ENCODE measurements at places on chromosomes 7 and 10. TPM values are rescaled to one million over a fixed set of nuclear protein-coding genes. Genes with fewer than 3 reads are reported as not detected.

DNA sequence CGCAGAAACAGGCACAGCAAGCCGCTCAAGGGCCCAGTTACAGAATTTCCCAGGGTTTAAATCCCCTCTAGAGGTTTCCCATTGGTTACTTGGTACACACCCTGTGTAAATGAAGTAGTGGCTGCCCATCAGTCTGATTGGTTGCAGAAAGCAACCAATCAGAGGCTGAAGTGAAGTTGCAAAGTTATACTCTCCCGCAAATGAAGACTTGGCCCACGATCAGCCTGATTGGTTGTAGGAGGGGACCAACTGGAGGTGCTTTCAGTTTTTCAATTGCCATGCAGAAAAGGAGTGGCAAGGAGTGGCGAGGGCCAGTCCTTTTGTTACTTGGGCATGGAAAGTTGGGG lies 909.2 kb upstream of the AUTS2 start:
- DNase-seq: no peak

- DNase-seq: no peak
These were observed 58.6 kb downstream of the TACC2 start for GRCh38 chr10:122047560-122047959.

DNA sequence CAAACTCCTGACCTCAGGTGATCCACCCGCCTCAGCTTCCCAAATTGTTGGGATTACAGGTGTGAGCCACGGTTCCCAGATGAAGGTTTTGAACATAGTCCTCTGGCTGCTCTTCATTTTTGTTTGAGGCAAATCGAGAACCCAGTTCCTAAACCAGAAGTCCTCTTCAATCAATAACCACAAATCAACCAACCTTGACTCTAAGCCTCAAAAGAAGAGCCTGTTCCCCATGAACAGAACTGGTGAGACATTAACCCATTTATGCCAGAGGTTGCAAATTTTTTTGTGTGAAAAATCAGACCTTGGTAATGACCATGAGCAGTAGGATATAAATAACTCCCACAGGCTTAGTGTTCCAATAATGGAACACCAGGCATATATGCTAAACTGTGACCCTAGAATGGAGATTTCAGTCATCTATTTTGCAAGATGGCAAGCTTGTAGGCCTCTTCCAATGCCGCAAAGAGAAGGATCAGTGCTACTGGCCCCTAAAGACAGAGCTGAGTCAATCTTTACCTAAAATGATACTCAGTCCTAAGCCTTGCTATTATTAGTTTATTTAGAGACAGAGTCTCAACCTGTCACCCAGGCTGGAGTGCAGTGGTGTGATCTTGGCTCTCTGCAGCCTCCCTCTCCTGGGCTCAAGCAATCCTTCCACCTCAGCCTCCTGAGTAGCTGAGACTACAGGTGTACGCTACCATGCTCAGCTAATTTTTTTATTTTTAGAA lies 15.9 kb downstream of the KPNA7 start:
- no peak for DNase-seq

GRCh38 chr10:75208181-75208580 lies 2.4 kb upstream of the VDAC2 start:
- no peak for DNase-seq

GRCh38 chr10:10259013-10259412 lies 758.7 kb upstream of the CELF2 start:
- no peak for DNase-seq

GRCh38 chr10:69769395-69769992 lies 32.2 kb upstream of the COL13A1 start:
- DNase-seq: peak; percentile 14

- DNase-seq: peak; percentile 65
These were observed 609 bp downstream of the DOCK4 start for GRCh38 chr7:112205343-112206237.

GRCh38 chr7:151374139-151374538 lies 32.5 kb downstream of the NUB1 start:
- DNase-seq: no peak

GRCh38 chr10:116752969-116753665 lies 10.8 kb upstream of the HSPA12A start:
- no peak for DNase-seq

DNA sequence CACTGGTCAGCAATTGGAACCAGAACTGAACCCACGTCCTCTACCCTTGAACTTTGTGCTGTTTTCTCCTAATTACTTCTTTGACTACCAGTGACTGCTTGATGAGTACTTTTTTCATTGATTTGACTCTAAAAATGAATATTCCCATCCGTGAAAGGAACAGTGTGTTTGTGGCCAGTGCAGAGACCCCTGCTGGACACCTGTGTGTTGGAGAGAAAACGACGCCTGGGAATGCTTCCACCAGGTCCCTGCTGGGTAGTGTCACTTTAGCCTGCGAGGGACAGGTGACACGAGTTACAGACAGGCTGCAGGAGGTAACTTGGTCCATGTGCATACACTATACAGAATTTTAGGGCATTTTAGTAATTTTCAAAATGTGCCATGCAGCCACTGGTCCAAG lies 6.8 kb upstream of the GJD4 start:
- no peak for DNase-seq

DNA sequence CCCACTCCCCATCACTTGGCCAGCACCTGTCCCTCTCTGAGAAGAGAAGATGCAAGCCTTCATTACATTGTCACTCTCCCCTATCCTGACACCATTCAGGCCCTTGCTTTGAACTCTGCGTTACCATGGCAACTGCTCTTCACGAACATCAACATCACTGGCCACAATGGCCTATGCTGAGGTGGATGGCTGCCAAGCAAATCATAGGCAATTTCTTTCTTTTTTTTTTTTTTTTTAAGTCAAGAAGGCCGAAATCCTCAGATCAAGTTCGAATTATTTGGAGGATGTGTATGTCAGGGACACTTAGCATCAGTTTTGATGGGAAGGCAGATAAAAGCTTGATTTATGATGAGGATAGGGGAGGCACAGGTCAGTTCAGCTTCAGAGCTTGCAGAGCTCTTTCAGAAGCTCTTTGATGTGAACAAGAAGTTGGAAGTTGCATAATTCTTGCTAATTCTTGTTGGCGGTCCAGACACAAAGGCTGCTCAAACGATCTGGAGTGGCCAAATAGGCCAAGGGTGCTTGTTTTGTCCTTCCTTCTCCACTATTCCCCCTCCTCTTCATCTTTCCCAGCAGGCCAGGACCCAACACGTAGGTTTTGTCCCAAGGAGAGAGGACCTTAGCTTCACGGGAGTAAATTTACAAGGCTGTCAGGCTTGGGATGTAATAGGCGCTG lies 179.9 kb upstream of the NPVF start:
- no peak for DNase-seq

DNA sequence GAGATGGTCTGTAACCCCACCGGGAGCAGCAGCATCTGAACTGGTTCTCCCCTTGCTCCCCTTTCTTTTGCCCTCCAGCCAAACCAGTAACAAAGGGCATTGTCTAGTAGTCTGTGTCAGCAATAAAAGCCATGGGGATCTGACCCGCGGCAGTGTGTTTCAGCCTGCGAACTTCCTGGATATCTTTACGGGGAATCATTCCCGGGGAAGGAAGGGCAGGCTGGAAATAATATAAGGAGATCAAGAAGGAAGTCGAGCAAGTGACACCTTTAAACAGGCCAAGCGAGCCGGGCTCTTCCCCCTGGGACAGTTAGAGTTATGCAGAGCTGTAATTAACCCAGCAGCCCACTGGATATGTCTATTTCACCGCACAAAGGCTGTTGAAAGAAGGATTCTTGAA lies 661.2 kb upstream of the GALNT17 start:
- DNase-seq: peak; percentile 32

- no peak for DNase-seq
These were observed 15.2 kb upstream of the TPST1 start for GRCh38 chr7:66189695-66190503.

- no peak for DNase-seq
These were observed 1.3 kb upstream of the TRIM24 start for GRCh38 chr7:138458576-138459412.

GRCh38 chr10:72930276-72930675 lies 24.3 kb downstream of the PLA2G12B start:
- no peak for DNase-seq

DNA sequence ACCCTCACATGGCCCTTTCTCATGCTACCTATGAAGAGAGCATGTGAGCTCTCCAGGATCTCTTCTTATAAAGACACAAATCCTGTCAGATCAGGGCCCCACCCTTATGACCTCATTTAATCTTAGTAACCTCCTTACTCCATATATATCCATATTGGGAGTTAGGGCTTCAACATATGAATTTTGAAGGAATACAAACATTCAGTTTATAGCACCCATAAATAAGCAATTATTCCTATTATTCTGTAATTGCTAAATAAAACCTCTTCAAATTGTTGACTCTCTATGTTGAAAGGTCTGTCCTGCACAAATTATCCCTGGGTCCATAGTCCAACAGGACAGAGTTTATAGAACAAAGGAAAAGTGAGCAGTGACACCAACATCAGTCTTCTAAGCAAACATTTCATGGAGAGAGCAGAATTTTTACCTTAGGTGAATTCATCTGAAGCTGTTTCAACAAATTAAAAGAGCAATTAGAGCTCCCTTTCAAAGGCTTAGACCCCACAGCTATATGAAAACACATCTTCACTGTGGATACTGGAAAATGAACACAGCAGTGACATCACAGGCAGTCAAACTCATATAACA lies 12.2 kb downstream of the DOCK4 start:
- DNase-seq: no peak

DNA sequence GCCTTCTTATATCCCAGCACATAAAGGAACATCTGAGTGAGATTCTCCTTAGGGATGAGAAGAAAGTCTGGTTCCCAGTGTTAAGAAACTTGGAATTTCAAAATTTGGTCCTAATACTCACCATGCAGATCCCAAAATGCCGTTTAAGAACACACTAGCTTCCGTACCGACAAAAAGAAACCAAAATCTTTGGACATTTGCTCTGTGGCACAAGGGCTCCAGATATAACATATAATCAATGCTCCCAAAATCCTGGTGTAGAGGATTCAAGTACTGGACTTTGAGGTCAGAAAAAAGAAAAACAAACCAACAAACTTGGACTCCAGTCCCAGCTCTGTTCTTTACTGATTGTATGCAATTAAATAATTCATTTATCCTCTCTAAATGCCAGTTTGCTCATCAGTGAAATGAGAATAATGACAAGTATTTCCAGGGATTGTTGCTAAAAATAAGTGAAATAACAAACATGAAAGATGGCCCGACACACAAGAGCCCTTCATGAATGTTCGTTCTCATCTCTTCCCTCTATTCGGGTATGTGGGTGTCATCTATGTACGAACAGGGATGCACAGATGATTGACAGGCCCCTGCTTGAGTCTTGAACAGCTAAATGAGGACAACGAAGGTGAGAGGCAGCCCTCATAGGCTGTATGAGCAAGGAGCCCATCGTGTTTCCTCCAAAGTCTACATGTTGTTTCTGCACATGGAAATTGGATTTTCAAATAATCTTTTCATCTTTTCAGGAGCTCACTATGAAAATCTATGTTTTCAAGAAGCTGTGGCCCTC lies 48.6 kb upstream of the NEBL start:
- DNase-seq: no peak

GRCh38 chr7:73701357-73701995 lies 18.0 kb downstream of the STX1A start:
- DNase-seq: peak; percentile 62

- DNase-seq: no peak
These were observed 364.3 kb upstream of the ANKRD30A start for GRCh38 chr10:36761121-36761520.

The PDE6C gene
- total RNA-seq: not detected

The CCAR1 gene
- total RNA-seq: 42.0 TPM

The NCF1 gene
- total RNA-seq: 8.1 TPM

The RSU1 gene
- total RNA-seq: 80.0 TPM

The HOXA3 gene
- 15.0 TPM for total RNA-seq

The DAGLB gene
- total RNA-seq: 19.5 TPM

The GOLGA7B gene
- 0.14 TPM for total RNA-seq

The C1GALT1 gene
- 6.8 TPM for total RNA-seq

The STRIP2 gene
- not detected for total RNA-seq

The CLEC5A gene
- not detected for total RNA-seq

The GIMAP5 gene
- total RNA-seq: 2.6 TPM

The CNNM2 gene
- 48.0 TPM for total RNA-seq

The ATOH7 gene
- total RNA-seq: not detected

The AKR1E2 gene
- 4.2 TPM for total RNA-seq
